ENCODE measurements at places on chromosomes 2 and 18.

GRCh38 chr2:71685073-71685848, 231.9 kb downstream of the DYSF start:
- peak; percentile 54 for DNase-seq

DNA sequence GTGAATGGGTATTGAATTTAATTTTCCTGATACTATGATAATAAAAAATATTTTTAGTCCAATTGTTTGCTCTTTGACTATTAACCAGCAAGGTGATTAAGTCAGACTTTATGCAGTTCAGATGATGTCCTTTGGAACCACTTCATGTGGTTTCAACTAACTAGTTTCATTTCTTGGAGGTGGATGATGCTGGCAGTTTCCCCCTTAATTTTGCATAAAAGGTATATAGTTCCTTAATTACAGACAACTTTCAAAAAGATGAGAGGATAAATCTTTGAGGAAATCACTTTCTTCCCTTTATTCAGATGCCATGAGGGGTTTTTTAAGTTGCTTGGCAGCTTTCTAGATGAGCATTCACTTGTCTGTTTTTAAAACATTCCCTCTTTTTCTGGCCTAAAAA, 223.1 kb downstream of the PHLPP1 start:
- DNase-seq: no peak

- DNase-seq: no peak
Measured at GRCh38 chr2:200288670-200289429, 17.6 kb upstream of the SPATS2L start.

GRCh38 chr2:239378021-239378917, 22.6 kb downstream of the HDAC4 start:
- DNase-seq: no peak

DNA sequence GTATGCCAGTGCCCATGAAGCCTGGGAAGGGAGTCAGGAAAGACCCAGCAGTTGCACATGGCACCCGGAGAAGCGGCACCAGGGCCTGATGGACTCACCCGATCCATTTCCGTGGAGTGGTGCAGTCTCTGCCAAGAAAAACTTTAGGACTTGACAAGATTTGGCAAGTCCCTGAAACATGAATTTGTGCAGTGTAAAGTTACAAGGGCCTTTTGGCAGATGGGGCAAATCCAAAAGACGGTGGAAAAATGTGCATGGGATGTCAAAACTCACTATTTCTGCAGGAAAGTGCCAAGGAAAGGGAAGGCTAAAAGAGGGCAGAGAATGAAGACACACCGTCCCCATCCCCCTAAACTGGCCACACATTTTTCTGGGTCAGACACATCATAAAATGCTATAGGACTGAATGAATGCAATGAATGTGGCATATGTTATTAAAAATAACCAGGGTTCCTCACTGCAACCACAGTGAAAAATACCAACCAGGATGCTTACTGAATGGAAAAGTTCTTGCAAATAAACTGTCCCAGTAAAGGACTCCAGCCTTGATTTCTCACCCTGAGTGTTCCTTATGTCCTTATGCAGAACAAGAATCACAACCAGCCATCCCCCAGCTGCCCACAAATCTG, 173.5 kb upstream of the SIX2 start:
- DNase-seq: no peak

DNA sequence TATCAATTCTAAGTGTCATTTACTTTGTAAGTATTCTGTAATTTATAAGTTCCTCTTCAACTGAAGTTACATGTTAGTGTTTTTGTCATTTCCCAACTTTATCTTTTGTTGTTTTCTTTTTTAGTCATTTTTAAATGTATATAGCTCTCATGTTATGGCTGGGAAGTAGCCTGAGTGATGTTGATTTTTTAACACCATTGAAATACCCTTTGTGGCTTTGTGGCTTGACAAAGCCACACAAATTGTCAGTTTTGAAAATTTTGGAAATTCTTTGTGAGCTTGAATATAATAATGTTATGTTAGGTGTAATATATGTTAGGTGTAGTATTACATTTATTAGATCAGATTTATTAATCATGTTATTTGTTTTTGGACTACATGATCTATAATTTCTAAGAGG, 16.7 kb downstream of the DNAJC10 start:
- no peak for DNase-seq

- no peak for DNase-seq
Measured at GRCh38 chr2:175234650-175235049, 53.1 kb upstream of the ATP5MC3 start.

- no peak for DNase-seq
Measured at GRCh38 chr2:223815186-223815883, 22.0 kb downstream of the AP1S3 start.

- DNase-seq: peak; percentile 88
Measured at GRCh38 chr2:73985308-73986084, 786 bp downstream of the TET3 start.

DNA sequence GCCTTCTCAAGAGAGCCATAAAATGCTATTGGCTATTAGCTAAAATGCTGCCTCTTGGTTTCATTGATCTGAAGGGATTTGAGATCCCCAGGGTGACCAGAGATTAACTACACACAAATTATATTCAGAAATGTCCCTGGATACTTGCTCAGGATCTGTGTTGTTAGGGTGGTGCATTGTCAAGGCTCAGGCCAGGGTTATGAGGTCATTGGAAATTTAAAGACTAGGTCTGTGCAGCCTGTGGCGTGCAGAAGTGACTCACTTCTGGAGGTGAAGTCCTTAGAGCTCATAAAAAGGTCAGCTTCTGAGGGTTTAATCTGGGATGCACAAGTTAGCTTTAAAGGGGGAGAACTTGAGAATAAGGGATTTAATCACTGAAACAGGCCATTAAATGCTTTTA, 23.5 kb downstream of the LRRTM1 start:
- no peak for DNase-seq

DNA sequence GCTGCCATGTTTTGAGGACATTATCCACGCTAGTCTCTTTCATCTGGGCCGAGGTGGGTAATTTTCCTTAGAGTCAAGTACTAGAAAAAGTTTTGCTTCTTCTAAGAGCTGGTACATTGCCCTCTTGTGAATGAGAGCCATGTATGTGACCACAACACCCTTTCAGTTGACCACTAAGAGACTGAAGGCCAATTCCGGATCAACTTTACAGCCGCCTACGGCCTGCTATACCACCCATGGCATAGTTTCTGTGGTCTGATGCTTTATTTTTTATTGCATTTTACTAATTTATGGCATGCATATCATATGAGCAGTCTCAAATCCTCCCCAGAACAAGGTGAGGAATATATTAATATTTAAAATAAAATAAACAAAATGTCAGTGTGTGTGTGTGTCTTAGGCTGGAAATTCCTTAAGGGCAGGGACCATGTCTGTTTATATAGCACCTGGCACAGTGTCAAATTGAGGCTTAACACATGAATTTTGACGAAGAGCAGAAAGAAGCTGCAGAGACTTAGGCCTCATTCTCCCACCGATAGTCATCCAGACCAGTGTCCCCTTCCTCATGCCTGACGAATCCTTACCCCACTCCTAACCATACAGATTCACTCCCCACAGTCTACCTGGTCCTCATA, 35.4 kb downstream of the PSD4 start:
- no peak for DNase-seq

DNA sequence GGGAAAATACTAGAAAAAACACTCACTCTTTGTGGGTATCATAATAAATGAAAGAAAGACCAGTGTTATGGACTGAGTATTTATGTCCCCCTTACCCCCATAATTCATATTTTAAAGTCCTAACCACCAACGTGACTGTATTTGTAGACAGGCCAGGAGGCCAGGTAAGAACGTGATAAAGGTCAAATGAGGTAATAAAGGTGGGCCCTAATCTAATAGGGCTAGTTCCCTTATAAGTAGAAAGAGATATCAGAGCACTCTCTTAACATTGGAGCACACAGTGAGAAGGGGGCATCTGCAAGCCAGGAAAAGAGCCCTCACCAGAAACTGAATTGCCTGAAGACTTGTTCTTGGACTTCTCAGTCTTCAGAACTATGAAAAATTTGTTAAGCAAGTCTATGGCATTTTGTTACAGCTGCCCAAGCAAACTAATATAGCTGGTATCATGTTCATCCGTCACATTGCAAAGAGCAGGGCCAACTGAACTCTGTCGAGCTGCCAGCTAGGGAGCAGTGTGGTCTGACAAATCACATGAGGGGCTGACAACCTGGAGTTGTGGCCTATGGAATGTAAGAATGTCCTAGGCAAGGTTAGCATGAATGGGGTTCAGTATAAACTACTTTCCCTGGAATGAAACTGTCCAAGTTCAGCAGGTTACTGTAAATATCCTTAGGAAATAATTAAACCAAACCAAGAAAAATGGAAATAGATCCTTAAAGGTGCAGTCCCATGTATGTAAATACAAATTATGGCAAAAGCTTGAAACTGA, 280.9 kb downstream of the ZNF385B start:
- no peak for DNase-seq

GRCh38 chr18:25171334-25171733, 180.6 kb downstream of the ZNF521 start:
- DNase-seq: no peak

DNA sequence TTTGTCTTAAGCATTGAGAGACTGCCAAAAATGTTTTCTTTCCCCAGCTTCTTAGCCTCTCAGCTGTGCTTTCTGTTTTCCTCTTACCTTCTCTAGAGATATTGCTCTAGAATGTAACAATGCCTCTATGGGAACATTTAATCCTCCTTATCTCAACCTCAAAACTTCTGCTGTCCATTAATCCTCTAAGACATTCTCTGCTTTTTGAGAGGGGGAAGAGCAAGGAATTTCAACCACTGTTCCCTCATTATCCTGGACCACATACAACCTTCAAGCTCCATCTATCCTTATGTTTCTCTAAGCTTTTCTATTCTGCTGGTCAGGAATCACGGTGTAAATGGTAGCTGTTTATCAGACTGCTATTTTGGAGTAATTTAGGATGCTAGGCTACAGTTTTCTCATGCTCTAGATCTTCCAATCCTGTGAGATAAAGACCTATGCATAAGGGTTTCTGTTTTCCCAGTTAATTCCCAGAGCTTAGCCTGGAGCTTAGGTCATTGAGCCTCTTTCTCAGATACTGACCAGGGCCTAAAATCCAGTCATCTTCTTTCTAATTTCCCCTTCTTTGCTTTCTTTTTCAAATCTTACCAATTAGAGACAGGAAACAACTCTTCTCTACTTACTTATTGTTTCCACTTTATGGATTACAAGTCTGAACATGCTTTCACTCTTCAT, 282.0 kb downstream of the CALCRL start:
- DNase-seq: no peak

DNA sequence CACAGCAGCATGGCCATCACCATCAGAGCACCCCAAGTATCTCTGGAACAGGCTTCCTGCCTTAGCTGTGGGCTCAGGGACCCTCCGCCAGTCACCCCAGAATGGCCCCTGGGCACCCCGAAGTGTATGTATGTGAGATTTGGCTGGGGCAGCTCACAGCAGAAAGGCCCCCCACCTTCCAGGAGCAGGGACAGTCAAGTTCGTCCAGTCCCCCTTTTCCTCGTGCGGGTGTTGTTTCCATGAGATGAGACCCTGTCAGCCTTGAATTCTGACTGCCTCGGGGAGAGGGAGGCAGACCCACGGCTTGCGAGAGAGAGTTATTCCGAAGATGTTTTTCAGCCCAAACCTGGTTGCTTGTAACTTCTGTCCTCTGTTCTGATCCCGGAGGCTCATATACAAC, 290.9 kb upstream of the HDAC4 start:
- no peak for DNase-seq

- DNase-seq: no peak
Measured at GRCh38 chr2:127106457-127106990, 430 bp downstream of the BIN1 start.

DNA sequence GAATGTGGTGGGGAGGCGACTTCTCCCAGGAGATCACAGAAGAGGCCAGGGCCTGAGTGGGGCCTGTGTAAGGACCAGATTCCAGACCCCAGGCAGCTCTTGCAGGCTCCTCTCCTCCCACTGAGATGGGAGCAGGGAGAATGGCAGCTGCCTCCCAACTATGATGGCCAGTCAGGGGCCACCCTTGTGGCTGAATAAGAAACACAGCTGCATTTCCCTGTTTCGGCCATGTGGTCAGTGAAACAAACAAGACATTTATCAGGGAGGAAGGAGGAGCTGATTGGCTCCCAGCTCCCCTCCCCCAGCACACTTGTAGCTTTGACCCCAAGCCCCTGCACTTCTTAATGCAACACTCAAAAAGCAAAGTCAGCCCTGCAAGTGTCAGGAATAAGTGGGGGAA, 143.5 kb downstream of the CELF4 start:
- DNase-seq: no peak

DNA sequence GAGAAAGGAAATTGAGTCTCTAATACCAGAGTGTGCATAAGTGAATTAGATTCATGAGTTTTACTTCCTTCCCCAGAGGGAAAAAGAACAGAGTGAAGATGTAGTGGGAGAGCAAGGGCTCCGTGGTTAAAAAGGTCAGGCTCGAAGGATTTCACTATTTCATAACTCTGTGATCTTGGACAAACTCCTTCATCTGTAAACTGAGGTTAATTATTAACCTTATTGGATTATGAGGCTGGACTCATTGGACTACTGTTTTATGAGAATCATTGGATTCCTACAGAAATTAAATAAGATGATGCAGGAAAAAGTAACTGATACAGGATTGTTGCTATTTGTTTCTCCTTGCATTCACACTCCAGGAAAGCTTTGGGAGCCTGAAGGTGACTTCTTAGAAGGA, 45.0 kb downstream of the SRD5A2 start:
- no peak for DNase-seq

DNA sequence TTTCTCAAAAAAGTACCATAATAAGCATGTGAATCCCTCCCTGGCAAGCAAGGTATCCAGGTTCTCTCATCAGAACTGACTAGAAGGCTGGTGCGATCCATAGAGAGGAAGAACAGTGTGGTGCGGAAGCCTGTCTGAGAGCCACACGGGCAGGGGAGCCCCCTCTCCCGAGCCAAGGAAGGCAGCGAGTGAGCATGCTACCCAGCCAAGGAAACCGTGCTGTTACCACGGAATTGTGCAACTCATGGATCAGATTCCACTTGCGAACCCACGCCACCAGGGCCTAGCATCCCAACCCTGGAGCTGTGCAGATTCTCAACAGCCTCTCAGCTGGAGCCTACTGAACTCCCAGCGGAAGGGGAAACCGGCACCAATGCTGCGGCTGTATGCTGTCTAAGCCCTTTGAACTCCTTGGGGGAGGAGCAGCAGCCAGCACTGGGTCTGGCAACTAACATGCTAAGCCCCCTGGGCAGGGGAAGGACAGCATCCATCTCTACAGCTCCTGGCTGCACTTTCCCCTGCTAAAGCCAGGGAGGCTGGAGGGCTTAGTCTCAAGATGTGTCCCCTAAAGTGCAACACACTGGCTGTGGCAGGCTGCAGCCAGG, 823.1 kb downstream of the EPHA4 start:
- DNase-seq: no peak

DNA sequence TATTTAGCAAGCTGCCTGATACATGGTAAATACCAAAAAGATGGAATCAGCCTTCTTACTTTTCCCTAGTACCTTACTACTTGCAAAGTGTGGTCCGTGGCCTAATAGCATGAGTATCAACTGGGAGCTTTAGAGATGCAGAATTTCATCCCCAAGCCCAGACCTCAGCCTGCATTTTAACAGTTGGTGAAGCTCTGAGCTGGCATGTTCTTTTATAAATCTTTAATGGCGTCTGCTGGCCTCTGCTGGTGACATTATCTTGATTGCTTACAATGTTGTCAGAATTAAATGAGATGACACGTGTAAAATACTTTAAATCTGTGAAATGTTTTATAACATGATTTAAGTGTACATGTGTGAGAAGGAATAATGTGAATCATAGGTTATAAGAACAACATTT, 115.1 kb upstream of the NOSTRIN start:
- no peak for DNase-seq

All from activated effector memory CD4-positive, alpha-beta T cell treated with anti-CD3 and anti-CD28 coated beads, Interleukin-2, amount 50 U/mL, for 16 hours (primary cell).